ENCODE measurements at places on chromosomes 4 and X.

- DNase-seq = peak; percentile 30
Observed at GRCh38 chr4:147182041-147182440, 236.4 kb upstream of the TTC29 start.

DNA sequence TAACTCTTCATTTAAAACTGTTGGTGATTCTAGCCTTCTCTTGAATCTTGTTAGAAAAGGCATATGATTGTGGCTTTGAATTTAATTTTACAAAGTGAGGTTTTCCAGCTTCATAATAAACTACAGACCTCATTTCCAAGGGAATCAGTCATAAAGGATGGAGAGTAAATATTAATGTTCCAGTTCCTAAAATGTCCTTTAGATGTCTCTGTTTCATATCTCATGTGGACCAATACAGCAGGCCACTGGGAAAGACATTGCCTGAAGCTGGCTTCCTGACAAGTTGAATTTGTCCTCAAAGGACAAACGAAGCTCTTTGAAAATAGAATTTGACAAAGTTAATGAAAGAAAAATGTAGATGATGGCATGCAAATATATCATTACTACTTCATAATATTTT lies 125.4 kb downstream of the ZNF330 start:
- peak; percentile 49 for DNase-seq

GRCh38 chr4:91092398-91092980 lies 965.3 kb downstream of the CCSER1 start:
- no peak for DNase-seq

GRCh38 chr4:160406263-160406825 lies 1303.5 kb downstream of the RAPGEF2 start:
- DNase-seq = no peak

DNA sequence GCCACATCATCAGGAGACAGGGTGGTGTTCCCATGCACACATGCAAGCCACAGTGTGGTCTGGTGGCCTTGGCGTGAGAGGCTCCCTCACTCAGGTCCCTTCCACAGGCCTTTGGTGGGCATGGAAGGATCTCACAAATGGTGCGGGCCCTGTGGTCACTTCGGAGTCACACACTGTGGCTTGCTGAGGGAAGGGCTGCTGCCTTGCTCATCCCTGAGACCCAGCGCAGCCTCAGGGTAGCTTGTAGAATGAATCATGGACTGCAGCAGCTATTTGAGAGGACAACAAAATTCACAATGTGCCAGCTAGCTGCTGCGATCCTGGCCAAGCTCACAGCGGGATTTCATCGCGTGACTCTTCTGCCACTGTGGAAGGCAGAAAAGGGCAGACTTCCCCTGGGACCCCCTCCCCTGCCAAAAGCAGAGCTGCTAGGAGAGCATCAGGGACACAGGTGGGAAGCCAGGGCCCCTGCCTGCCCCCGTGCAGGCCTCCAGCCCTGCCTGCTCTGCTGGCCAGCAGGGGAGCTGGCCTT lies 106.4 kb downstream of the ABLIM2 start:
- DNase-seq = no peak

DNA sequence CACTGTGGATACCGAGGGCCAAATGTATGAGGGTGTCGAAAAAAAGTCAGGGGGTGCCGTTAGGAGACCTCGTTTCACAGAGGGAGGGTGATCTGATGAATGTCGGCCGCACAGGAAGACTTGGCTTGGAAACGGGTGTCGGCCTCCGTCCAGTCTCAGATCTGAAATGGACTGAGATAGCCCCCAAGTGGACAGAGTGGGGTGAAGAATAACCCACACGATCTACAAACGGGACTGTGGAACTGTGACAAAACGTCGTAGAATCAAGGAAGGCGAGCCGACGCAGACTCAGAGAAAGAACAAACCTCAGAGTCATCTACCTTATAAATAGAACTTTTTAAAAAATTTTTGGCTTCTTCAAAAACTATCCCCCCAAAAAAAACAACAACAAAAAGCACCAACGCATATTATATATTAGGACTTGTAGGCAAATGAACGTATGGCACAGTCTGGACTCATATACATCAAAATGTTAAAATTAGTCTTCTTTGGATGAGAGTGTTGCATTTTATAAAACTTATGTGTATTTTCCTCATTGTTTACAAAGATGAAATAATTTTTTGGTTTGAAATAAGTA lies 63.8 kb upstream of the IRF2 start:
- peak; percentile 82 for DNase-seq

- DNase-seq = no peak
Observed at GRCh38 chrX:3549411-3549911, 164.0 kb downstream of the PRKX start.

GRCh38 chr4:114694770-114695169 lies 96.2 kb downstream of the UGT8 start:
- peak; percentile 3 for DNase-seq

- DNase-seq = no peak
Observed at GRCh38 chrX:112761242-112762207, 79.1 kb downstream of the AMOT start.

GRCh38 chr4:119897260-119897659 lies 169.4 kb downstream of the MAD2L1 start:
- DNase-seq = no peak

DNA sequence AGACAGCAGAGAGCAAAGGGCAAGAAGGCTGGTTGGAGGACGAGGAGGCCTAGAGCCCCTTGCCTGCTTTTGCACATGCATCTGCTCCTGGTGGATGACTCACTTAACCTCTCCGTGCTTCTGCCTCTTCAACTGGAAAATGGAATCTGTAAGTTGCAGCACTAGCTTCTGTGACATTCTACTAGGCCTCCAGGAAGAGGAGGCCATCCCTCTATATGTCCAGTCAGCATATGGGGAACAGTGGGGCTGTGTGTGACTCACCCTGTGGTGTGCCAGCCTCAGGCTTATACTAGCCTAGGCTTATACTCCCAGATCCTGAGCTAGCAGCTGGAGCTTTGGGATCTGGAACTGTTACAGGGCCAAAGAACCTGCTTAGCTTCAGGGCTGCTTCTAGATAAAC lies 36.0 kb downstream of the RTL9 start:
- peak; percentile 68 for DNase-seq

GRCh38 chr4:53061091-53061850 lies 199.2 kb downstream of the RASL11B start:
- no peak for DNase-seq

DNA sequence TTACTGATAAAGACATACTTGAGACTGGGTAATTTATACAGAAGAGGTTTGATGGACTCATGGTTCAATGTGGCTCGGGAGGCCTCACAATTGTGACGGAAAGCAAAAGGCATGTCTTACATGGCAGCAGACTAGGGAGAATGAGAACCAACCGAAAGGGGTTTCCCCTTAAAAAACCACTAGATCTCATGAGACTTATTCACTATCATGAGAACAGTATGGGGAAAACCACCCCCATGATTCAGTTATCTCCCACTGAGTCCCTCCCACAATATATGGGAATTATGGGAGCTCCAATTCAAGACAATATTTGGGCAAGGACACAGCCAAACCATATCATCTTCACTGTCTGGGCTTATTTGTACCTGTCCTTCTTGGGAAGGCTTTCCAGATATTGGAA lies 22.8 kb upstream of the MUC7 start:
- no peak for DNase-seq

GRCh38 chrX:10048076-10048475 lies 80.9 kb downstream of the CLDN34 start:
- DNase-seq = no peak

DNA sequence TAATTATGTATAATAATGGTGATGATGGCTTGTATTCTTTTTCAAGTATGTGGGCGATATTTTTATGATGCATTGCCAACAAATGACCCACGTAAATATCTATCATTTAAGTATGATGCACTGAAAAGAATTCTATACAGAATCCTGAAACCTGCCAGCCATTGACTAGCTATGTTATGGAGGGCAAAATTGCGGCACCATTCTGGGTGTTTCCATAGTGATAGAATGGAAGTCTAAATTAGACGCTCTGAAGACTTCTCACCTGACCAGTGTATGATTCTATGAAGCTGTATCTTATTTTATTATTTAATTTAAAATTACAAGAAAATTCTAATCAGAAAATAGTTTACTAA lies 677 bp upstream of the CENPC start:
- DNase-seq = no peak

DNA sequence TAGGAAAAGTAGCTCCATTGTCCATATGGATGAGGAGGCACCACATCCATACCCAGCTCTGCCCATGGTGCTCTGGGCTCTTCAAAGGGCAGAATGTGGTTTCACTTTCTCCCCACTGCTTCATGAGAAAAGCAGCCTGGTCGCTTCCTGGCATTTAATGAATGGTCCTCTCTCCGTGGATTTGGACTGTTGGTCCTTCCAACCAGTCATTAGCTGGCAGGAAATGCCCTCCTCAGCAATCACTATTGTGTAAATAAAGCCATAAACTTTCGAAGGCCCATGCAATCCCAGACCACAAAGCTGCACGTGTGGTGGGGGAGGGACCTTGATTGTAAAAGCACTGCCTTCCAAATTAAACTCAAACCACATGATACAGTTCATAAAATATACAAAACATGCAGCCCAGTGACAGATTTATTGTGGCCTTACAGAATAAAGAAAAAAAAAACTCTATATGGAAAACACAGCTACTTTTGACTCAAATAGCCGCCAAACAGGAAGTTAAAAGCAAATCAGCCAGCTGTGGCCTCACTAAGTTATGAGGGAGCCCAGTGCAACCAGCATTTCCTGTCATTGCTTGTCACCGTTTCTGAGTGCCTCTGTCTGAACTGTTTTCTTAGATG lies 8.1 kb downstream of the MBNL3 start:
- DNase-seq = peak; percentile 85

DNA sequence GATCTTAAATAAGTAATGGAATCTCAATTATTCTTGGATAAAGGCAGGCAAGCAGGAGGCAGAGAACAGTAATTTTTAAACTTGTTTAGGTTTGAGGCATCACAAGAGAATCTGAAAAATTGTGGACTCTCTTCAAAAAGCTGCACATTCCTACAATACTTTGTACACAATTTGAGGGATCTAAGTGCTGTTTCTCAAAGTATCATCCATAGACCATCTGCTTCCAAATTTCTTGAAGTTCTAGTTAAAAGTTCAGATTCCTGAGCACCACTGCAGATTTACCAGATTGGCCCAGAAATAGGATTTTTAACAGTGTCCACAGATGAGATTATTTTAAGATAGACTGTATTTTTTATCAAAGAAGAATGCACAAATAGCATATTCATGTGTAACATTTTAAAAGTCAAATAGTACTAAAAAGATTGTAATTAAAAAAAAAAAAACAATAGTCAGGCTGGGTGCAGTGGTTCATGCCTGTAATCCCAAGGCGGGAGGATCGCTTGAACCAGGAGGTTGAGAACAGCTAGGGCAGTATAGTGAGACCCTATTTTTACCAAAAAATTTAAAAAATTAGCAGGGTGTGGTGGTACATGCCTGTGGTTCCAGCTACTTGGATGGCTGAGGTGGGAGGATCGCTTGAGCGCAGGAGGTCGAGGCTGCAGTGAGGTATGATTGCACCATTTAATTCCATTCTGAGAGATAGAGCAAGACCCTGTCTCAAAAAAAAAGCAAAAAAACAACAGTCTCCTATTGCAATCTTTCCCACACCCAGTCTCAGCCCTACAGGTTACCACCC lies 14.2 kb upstream of the FNIP2 start:
- DNase-seq = no peak

GRCh38 chr4:3314706-3315260 lies 22.0 kb downstream of the RGS12 start:
- no peak for DNase-seq

DNA sequence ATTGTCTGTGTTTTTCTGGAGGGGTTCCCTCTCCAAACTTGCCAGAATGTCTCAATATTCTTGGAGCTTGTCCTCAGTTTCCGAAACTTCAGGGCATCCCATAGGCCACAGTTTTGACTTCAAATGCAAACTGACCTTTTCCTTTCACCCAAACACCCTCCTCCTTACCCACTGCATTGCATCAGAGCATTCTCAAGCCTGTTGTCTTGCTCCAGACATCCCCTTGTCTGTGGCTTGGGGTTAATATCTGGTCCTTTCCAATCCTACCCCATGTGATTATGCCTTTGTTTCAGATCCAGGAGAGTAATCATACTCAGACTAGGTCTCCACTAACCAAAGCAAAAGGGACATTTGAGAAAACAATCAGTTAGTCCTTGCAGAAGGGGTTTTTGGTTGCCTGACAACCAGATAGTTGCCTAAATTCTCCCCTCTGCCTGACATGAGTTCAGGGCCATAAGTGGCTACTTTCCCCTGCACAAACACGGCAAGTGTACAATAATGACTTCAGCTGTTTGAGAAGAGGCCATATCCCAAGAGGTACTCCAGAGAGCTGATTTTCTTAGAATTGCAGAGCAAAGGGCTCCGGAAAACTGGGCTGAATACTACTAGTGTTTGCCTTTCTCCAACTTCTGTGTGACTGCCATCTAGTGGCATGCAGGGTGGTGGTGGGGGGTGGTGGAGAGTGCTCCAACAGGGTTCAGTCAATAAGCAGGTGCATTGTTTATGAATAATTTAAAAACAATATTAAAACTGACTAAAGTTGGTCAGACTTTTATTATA lies 130.2 kb downstream of the CHRDL1 start:
- DNase-seq = peak; percentile 7

DNA sequence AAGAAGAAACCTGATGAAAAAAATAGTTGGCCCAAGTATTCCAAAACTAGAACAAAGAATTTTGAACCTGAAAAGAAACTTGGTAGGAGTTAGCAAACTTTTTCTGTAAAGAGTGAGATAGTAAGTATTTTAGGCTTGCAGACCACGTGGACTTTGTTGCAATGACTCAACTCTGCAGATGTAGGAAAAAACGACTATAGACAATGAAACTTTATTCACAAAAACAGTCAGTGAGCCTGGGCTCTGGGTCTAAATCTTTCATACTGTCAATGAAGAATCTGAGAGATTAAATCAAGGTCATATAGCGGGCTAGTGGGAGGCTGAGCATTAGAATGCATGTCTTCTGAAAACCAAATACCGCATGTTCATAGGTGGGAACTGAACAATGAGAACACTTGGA lies 23.0 kb downstream of the SH3D19 start:
- DNase-seq = no peak

DNA sequence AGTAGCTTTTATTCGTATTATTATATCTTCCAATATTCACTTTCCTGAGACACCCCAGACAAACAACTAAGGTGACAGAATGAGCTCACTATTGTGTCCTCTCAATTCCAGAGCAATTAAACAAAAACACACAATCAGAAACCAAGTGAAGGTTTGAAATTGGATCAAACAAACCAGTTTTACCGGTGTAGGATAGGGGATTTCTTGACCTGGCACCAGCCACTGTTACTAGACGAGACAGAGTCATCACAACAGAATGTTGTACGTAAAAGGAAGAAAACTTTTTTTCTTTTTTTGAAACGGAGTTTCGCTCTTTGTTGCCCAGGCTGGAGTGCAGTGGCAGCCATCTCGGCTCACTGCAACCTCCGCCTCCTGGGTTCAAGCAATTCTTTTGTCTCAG lies 43.7 kb downstream of the LDOC1 start:
- DNase-seq = no peak

- no peak for DNase-seq
Observed at GRCh38 chrX:49915361-49916222, 6.8 kb upstream of the CLCN5 start.

- DNase-seq = no peak
Observed at GRCh38 chr4:127641524-127641923, 8.8 kb downstream of the INTU start.

GRCh38 chr4:25351777-25352416 lies 25.2 kb upstream of the ANAPC4 start:
- no peak for DNase-seq

- DNase-seq = no peak
Observed at GRCh38 chrX:107135965-107136307, 17.3 kb upstream of the RBM41 start.

- no peak for DNase-seq
Observed at GRCh38 chr4:57494821-57495220, 384.6 kb upstream of the IGFBP7 start.

Data from HFF-Myc (cell line).